ENCODE measurements at places on chromosomes 11 and 22.

DNA sequence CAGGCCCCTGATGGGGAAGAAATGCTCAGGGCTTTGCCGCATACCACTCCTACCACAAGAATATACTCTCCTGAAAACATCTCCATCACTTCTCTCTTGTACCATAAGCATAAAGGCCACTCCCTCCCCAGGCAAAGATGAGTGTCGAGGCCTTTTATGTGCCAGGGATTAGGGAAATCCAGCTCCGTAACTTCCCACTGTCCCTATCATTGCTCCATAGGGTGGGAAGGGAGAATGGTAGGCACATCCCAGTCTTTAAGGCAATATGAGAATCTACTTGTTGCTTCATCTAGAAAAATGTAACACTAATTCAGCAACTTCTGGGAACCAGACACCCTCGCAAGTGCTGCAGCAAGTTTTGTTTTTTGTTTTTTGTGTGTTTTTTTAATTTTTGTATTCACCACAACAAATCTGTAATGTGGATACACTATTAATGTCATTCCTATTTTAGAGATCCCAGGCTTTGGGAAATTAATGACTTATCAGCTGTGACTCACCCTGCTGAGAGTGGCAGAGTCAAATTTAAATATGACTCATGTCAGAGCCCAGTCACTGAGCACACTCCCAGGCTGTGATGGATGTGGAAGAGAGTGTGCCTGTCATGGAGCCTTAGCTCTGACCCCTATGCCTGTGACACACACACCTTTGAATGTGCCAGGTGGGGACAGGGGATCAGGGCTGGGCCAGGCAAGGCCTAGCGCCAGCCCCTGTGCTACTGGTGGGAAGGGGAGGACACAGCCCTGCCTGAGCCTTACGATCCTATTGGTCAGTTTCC is 23.4 kb downstream of the PANX1 start:
- peaks cover 28% of the 10 kb centered on the region for H3K4me1 ChIP-seq
- H3K4me3 ChIP-seq = no peak overlapping the region
- H3K27me3 ChIP-seq = no peaks in the 10 kb centered on the region
- DNase-seq = no peak

DNA sequence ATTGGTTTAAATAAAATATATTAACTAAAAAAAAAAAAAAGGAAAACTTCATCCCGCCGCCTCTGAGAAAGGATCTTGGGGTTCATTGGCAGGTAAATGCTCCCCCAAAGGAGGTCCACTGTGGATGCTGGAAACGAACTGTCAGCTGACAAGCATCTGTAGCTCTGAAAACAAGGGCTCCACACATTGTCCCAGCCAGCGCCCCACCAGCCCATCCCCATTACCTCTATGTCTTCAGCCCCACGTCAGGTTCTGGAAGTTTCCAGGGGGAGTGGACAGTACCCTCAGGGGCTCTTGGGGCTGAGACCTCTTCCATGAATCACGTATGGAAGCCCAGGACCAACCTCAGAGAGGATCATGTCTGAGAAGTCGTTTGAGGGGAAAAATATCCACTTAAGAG is 66.4 kb upstream of the WNT7B start:
- peak overlapping the region; percentile 48 for H3K4me3 ChIP-seq
- no peaks in the 10 kb centered on the region for H3K36me3 ChIP-seq

- no peak overlapping the region for H3K4me3 ChIP-seq
- H3K27ac ChIP-seq = no peak overlapping the region
- no peak for DNase-seq
These were observed 43.3 kb downstream of the USP35 start for GRCh38 chr11:78231962-78232501.

- no peak for DNase-seq
- no peak overlapping the region for H3K4me3 ChIP-seq
- no peaks in the 10 kb centered on the region for H3K4me1 ChIP-seq
- peaks cover 22% of the 10 kb centered on the region for H3K36me3 ChIP-seq
- no peaks in the 10 kb centered on the region for H3K27me3 ChIP-seq
- peak overlapping the region; percentile 7 for H3K27ac ChIP-seq
These were observed 29.7 kb upstream of the TEF start for GRCh38 chr22:41352058-41352457.

- H3K4me1 ChIP-seq = peaks cover 10% of the 10 kb centered on the region
- no peak overlapping the region for H3K27ac ChIP-seq
- peaks cover 16% of the 10 kb centered on the region for H3K27me3 ChIP-seq
- H3K4me3 ChIP-seq = no peak overlapping the region
These were observed 19.8 kb downstream of the MMP27 start for GRCh38 chr11:102685754-102686153.

DNA sequence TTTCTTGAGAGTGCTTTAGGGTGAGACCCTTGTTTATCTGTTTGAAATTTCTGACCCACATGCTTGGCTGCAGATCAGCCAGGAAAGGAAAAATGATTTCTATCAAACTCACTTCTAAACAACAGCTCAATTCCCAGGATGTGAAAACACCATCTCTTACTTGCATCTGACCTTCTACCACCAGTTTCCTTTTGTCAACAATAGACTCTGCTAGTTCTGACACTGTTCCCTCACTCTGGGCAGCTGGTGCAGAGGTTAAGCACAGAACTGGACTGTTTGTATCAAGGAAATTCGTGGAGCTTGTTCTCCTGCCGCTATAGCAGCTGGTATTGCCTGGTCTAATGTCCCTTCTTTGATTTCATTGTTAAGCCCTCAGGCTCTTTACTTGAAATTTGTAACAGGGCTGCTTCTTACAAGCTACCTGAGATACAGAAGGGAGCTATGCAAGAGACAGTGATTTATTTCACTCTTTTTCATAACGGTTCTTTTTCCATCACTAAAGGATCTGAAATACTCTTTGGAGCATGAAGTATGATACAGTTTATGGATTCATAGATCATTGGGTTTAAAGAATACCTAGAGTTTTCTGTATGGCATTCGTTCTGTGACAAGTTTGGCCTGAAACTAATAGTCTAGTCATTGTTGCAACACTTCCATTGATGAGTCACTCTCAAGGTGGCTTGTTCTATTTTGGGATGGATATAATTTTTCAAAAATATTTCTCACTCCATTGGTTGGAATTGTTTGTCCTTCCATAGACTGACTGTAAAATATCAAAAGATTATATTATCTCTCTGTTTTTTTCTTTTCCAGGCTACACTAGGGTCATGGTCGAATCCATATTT is 178.2 kb upstream of the ZC3H12C start:
- H3K27ac ChIP-seq = no peak overlapping the region
- H3K27me3 ChIP-seq = no peaks in the 10 kb centered on the region
- no peaks in the 10 kb centered on the region for H3K36me3 ChIP-seq
- H3K4me1 ChIP-seq = peaks cover 8% of the 10 kb centered on the region
- DNase-seq = no peak

DNA sequence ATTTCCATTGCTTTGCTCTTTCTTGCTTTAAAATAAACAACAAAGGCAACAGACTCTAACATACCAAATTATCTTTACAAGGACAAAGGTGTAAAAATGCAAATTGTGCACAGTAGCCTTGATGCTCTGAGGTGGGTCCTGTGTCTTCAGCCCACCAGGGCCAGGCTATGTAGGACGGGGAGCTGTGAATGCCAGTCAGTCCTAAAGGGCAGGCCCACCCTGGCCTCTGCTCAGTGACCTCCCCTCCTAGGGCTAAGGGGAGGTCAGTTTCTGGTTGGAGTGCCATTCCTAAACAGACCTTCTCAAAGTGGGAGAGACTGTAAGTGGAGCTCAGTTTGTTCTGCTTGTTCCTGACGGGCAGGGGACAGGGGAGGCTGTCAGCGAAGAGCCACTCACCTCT is 78.0 kb upstream of the SUSD2 start:
- DNase-seq = no peak

GRCh38 chr11:77705195-77705875 is 67.7 kb upstream of the CLNS1A start:
- DNase-seq = no peak
- peaks cover 21% of the 10 kb centered on the region for H3K36me3 ChIP-seq
- no peaks in the 10 kb centered on the region for H3K27me3 ChIP-seq
- H3K4me3 ChIP-seq = no peak overlapping the region
- no peak overlapping the region for H3K27ac ChIP-seq
- no peaks in the 10 kb centered on the region for H3K4me1 ChIP-seq

- H3K27ac ChIP-seq = no peak overlapping the region
- no peak for DNase-seq
- H3K4me1 ChIP-seq = no peaks in the 10 kb centered on the region
- no peaks in the 10 kb centered on the region for H3K27me3 ChIP-seq
- peaks cover 2% of the 10 kb centered on the region for H3K36me3 ChIP-seq
- no peak overlapping the region for H3K4me3 ChIP-seq
These were observed 39.7 kb upstream of the CCDC89 start for GRCh38 chr11:85725510-85726258.

- peak overlapping the region; percentile 95 for H3K27ac ChIP-seq
- DNase-seq = no peak
- H3K4me1 ChIP-seq = peaks cover 12% of the 10 kb centered on the region
- no peaks in the 10 kb centered on the region for H3K27me3 ChIP-seq
These were observed 2.3 kb upstream of the ANKRD13D start for GRCh38 chr11:67286621-67287333.

DNA sequence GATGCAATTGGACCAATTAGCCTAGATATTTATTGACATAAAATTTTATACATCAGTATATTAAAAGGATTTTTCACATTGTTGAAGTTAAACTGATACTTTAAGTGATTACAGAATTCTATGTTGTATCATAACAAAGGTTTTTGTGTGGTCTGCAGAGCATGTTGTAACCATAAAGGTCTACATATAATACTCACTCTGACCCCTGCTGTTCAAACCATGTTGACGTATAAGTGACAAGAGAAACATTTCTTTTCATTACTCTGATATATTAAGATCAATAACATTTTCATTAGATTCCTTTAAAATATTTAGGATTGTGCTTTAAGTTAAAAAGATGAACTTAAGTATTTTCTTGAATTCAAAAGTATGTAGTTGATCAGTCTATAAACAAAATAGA is 63.9 kb downstream of the GAS2 start:
- H3K4me3 ChIP-seq = no peak overlapping the region
- no peaks in the 10 kb centered on the region for H3K27me3 ChIP-seq
- no peak overlapping the region for H3K27ac ChIP-seq
- H3K36me3 ChIP-seq = no peaks in the 10 kb centered on the region

DNA sequence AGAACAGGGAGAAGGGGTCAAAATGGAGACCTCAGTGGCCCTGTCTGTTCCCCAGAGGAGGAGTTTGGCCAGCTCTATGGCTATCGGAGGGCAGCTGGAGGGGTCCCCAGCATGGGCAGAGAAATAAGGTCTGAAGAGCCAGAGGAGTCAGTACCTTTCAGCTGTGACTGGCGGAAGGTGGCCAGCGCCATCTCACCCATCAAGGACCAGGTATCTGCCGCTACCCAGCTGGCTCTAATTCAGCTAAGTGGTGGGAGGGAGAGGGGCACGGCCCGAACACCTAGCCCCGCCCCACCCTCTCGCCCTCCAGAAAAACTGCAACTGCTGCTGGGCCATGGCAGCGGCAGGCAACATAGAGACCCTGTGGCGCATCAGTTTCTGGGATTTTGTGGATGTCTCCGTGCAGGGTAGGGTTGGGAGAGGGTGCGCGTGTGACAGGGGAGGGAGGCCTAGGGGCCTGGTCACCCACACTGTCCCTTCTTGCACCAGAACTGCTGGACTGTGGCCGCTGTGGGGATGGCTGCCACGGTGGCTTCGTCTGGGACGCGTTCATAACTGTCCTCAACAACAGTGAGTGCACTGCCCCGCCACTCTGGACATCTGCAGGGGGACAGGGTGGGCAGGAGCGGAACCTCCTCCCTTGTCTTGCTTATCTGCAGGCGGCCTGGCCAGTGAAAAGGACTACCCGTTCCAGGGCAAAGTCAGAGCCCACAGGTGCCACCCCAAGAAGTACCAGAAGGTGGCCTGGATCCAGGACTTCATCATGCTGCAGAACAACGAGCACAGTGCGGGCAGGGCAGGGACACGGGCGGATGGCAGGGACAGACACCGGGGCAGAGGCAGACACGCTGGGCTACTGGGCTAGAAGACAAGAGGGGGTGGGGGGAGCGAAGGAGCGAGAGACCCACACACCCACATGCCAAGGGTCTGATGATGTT is 2.8 kb downstream of the CTSW start:
- no peak overlapping the region for H3K27ac ChIP-seq
- H3K27me3 ChIP-seq = no peaks in the 10 kb centered on the region
- peaks cover 9% of the 10 kb centered on the region for H3K4me1 ChIP-seq
- DNase-seq = no peak
- no peak overlapping the region for H3K4me3 ChIP-seq

- no peak overlapping the region for H3K4me3 ChIP-seq
- no peak for DNase-seq
- no peaks in the 10 kb centered on the region for H3K27me3 ChIP-seq
- peaks cover 11% of the 10 kb centered on the region for H3K36me3 ChIP-seq
- H3K27ac ChIP-seq = no peak overlapping the region
- H3K4me1 ChIP-seq = no peaks in the 10 kb centered on the region
These were observed 11.3 kb downstream of the EED start for GRCh38 chr11:86255896-86256295.

DNA sequence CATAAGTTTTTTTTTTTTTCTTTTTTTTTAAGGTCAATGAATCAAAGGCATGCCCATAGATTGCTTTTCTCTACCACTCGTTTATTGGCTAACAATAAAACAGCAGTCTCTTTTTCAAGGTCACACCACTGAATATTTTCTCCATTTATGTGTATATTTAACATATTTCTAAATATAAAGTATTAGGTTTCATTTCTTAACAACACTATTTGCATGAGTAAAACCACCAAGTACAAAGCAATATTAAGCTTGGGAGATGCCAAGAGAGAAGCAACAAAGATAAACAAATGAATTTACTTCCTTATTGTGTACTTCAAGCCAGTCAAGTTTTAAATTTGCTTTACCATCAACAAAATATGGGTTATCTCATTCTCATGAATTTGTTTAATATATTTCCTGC is 708.9 kb upstream of the CCDC179 start:
- H3K27me3 ChIP-seq = no peaks in the 10 kb centered on the region
- H3K4me3 ChIP-seq = no peak overlapping the region
- DNase-seq = no peak
- no peaks in the 10 kb centered on the region for H3K4me1 ChIP-seq

DNA sequence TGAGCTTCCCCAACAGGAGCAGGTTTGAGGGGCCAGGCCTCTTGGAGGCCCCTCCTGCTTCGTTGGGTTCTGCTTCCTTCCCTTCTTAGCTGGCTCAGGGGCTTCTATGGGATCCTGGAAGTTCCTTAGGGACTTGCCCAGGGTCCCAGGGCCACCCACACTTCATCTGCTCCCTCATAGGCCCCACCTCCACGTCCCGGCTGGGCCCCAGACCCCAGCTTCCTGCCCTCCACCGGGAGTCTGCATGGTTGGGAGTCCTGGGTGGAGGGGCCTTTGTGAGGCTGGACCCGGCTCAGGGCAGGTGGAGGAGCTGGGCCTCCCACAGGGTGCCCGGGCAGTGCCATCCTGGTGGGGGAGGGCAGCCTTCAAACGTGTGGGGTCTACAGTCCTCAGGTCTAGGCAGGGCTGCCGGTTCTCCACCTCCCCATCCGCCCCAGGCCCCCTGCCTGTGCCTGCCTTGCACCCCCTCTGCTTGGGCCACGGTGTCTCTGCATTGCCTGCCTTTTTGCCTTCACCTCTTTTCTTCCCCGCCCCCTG is 11.6 kb downstream of the OTUB1 start:
- H3K4me3 ChIP-seq = no peak overlapping the region
- no peak overlapping the region for H3K27ac ChIP-seq
- H3K36me3 ChIP-seq = peaks cover 23% of the 10 kb centered on the region
- H3K4me1 ChIP-seq = peaks cover 1% of the 10 kb centered on the region
- peaks cover 16% of the 10 kb centered on the region for H3K27me3 ChIP-seq

GRCh38 chr11:62921573-62922188 is 518 bp upstream of the CHRM1 start:
- no peak overlapping the region for H3K27ac ChIP-seq
- peaks cover 67% of the 10 kb centered on the region for H3K27me3 ChIP-seq
- H3K4me1 ChIP-seq = peaks cover 30% of the 10 kb centered on the region
- H3K4me3 ChIP-seq = no peak overlapping the region
